ENCODE measurements at places on chromosomes 5 and 9.

GRCh38 chr5:33788922-33789566, 102.7 kb downstream of the ADAMTS12 start:
- DNase-seq, result no peak

DNA sequence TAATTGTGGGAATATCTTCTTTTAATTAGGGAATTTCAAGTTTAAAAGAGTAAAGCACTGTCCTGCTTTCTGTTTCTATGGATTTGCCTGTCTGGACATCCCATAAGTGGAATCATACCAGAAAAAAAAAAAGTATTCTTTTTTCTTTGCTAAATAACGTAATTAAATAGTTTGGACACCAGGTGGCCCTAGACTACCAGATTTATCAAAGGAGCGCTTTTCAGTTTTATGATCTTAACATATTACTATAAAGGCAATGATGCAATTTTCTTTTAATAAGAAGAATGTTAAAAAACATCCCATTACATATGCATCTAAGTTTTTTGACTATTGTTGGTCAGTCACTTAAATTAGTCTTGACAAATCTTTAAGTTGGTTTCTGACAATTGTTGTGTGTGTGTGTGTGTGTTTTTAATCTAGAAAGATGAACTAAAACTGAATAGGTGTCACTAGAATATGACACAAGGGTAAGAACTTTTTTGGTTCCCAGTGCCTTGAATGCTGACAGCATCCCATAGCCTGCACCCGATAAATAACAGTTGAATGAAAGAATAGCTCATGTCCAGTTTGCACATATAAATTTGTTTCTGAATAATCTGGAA, 49.5 kb downstream of the C5orf22 start:
- peak; percentile 68 for DNase-seq

GRCh38 chr5:90301248-90301647, 108.3 kb downstream of the CETN3 start:
- no peak for DNase-seq

- DNase-seq, result peak; percentile 35
Measured at GRCh38 chr9:110049699-110050450, 158.1 kb downstream of the C9orf152 start.

DNA sequence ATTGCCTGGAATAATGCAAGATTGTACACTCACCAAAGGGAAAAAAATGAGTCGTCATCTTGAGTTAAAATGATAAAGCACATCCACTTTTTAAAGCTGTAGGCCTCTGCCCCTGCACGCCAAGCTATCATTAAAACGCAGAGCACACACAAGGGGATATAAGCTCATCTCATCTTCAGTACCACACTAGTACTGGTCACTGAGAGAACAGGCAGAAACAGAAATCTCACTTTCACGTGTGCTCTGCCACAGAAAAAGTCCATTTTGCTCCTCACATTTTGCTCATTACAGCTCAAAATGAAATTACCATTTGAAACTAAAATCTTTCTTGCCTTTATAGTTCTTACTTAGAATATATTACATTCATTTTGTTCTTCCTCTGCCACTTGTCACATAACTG, 99.2 kb upstream of the SLC30A5 start:
- DNase-seq, result no peak

GRCh38 chr5:7849681-7850394, 1.1 kb downstream of the CFAP90 start:
- peak; percentile 68 for DNase-seq

GRCh38 chr5:33973271-33973670, 11.2 kb downstream of the SLC45A2 start:
- DNase-seq, result no peak

DNA sequence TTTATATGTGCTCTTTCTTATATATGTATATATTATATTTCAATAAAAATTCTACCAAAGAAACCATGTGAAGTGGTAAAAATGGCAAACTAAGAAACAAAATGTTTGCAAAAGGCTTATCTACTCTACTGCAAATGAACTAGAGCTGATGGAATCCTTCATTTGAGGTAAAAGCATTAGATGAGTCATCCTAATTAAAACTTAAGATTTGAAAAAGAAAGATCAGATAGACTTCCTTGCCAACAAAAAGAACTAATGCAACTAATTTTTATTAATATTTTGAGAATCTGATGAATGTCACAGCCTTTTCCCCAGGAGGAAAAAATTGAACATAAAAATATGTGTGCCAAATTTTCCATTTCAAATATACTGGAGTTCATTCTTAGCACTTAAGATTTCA, 84.1 kb upstream of the SLCO4C1 start:
- DNase-seq, result no peak

GRCh38 chr5:92460505-92460904, 1077.4 kb upstream of the ARRDC3 start:
- no peak for DNase-seq

DNA sequence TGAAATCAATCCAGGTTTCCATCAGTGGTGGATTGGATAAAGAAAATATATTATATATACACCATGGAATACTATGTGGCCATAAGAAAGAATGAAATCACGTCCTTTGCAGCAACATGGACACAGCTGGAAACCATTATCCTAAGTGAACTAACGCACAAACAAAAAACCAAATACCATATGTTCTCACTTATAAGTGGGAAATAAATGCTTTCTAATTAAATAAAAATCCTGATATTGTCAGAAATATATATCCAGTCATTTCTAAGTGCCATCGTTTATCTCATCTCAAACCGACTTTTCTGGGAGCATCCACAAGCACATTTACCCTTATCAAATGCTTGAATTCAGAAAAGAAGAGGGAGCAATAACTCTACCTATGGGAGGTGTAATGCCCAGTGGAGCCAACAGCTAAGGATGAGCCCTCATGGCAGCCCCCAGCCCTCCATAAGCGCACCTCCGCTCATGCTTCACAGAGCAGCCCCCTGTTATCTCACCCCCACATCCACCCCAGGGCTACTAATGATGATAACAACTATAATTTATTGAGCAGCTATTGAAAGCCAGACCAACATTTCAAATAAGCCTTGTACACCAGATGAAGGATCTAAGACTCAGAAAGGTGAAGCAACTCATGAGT, 101.7 kb upstream of the SPOCK1 start:
- no peak for DNase-seq

DNA sequence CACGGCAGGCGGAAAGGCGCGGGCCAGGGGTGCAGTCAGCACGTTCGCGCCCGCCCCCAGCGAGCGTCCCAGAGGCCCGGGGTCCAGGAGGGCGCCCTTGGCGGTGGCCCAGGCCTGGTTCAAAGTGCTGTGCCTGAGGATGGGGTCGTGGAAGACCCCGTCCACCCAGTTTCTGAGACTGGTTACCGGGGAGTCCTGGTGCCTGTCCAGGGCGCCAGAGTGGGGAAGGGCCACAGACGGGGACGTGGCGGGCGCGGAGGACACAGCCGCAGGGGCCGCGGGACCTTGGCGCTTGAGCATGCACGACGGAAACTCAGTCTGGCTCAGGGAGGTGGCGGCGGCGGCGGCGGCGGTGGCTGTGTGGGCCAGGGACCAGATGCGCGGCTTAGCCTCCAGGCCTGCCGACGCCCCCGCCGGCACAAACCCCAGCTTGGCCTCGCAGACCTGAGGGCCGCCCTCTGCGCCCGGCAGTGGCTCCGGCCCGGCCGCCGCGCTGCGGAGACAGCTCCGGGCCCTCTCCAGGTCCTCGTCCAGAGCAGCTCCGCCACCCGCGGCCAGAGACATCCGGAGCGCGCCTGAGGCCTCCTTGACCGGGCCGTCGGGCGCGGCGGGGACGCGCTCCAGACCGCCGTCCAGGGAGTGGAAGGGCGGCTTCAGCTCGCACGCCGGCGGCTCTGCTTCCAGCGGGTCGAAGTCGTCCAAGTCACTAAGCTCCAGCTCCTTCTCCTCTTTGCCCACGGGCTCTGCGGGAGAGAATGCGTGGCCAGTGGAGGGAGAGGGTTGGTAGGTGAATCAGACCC, 4.5 kb downstream of the IRX4 start:
- no peak for DNase-seq

DNA sequence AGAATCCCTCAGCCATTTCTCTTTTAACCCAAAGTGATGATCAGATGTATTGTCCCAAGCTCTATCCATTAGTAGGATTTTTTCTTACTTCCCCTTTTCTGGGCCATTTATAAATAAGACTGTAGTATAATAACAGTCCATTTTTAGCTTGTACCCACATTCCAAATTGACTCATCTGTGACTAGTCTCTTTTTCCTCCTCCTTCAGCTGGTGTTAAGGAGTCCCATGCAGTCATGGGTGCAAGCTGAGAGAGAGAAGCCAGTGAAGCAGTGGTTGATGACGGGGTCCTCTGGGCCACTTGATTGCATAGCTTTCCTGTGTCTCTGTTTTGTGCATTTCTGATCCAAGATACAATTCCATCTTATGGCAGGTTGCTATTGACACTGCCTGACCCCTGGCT, 476.0 kb upstream of the CD180 start:
- DNase-seq, result no peak

GRCh38 chr5:115557667-115558387, 13.3 kb upstream of the FEM1C start:
- DNase-seq, result no peak

GRCh38 chr9:103798620-103799019, 295.5 kb upstream of the SMC2 start:
- no peak for DNase-seq

DNA sequence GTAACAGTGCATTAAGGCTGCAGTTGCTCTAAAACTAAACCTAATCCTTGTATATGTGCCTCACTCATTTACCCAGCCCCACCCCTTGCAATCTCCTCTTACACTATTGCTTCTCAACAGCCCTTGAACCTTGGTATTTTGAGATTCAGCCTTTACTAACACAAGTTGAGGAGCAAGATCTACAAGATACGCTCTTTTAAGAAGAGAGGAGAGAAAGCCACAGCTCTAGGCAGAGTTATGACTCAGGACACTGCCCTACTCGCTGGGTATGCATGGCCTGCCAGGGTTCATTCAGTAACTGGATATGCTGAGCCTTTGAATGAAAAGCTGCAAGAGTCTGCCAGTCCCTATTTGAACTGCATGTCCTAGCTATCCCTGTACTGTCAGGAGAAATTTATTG, 219.5 kb downstream of the PCSK5 start:
- DNase-seq, result no peak

- DNase-seq, result no peak
Measured at GRCh38 chr5:12848709-12849108, 944.5 kb upstream of the CTNND2 start.

GRCh38 chr9:27599870-27600238, 26.6 kb upstream of the C9orf72 start:
- DNase-seq, result no peak

DNA sequence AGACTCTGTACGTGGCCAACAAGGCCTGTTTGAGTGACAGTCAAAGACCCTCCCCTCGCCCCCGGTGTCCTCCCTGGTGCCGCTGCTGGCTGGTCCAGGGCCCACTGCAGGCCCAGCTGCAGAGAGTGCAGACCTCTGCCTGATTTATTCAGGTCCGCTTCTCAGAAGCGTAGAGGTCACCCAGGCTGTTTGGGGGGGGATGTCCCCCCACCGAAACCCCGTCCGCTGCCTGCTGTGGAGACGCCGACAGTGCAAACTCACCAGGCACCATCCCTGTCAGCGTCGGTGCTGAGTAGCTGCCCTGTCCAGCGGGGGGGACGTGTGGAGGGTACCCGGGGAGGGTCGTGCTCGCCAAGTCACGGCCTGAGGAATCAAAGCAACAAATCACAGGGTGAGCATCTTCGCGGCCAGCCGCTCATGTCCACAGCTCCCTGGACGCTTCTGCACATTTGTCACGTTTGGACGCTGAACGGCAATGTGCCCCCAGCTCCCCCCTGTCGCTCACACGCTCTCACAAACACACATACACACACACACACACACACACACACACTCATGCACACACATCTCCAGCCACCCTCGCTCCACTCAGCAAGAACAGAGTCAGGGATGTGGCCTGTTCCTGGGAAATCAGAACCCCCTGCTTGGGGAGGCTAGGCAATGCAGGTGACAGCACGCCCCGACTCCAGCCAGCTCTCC, 152.2 kb downstream of the PAX5 start:
- DNase-seq, result no peak

DNA sequence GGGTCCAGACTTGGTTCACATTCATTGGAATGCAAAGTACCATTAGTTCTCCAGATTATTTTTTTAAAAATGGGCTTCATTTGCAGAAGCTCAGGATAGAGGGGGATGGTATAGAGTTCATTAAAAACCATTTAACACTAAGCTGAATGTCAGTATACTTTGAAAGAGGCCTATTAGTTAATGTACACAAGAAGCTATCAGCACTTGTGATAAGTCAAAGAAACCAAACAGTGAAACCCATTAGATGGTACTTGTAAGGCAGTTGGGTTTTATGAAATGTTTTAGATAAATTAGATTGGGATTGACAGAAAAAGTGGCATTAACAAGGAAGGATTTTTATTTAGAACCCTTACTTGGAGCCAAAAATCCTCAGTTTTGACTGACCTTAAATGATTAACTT, 229.2 kb upstream of the MPDZ start:
- DNase-seq, result no peak

GRCh38 chr9:111527347-111527746, 2.4 kb downstream of the ZNF483 start:
- DNase-seq, result no peak

- DNase-seq, result peak; percentile 14
Measured at GRCh38 chr5:116084287-116084691, 536 bp upstream of the COMMD10 start.

- peak; percentile 3 for DNase-seq
Measured at GRCh38 chr5:139975306-139975705, 67.8 kb downstream of the NRG2 start.

DNA sequence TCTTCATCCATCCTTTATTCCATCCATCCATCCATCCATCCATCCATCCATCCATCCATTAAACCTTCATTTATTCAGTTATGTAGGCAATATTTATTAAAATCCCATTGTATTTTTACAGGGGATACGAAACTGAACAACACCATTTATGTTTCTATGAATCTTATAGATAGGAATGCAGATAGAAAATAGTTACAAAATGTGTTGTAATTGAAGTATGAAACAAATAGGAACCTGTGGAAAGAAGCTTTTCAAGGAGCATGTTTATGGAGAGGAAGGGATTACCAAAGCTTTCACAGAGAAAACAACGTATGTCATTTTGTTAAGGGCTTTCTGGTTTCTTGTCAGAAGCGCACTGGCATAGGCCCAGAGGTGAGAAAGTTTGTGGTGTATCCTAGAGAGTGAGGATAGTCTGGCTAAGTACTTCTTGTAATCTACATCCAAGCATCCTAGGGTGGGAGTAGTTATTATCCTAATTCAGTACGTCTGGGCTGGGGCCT, 184.0 kb downstream of the CNTLN start:
- no peak for DNase-seq

DNA sequence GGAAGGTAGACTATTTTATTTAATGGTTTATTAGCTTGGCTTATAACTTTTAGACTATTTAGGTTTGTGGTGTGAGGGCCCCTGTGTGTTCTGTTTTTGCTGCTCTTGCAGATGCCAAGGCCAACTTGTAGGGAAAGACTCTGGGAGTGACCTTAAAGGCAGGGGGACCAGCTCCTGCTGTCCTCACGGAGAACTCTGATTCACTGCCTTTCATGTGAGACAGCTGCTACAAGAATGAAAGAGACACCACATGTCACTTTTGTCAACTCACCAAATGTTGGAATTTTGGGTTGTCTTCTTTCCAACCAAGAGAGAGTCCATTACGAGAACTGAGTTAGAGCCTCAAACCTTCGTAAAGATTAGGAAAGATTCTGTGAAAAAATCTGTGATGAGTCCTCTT, 258.3 kb upstream of the ADAMTSL1 start:
- no peak for DNase-seq

- DNase-seq, result no peak
Measured at GRCh38 chr9:18238254-18238653, 235.7 kb upstream of the ADAMTSL1 start.

GRCh38 chr9:90969021-90969675, 167.5 kb downstream of the SYK start:
- peak; percentile 82 for DNase-seq

Measured in NCI-H2171 treated with DMSO at 0.1 percent for 48 hours (cell line).